Right cardiac atrium (tissue), 5 donors: ENCODE measurements at places on chromosomes 4 and X.

DNA sequence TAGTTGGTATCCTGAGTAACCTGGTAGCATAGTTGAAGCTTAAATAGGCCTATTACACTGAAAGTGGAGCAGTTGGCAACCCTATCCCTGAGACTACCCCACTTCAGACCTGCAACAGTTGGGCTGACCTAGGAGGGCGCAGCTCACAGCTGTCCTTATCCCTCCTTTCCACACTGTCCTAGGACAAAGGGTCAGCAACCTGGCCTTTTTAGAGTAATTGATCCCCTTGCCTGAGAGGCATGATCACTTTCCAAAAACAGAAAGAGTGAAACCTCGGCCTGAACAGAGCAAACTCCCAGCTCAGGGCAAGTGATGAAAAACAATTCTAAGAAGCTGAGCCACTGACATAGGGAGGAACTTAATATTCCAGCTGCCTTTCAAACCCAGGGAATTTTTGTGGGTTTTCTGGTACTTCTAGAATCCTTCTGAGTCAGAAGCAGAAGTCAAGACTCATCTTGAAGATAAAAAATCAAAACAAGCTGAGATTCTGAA, 94.9 kb upstream of the MYOZ2 start:
- DNase-seq: no peak

DNA sequence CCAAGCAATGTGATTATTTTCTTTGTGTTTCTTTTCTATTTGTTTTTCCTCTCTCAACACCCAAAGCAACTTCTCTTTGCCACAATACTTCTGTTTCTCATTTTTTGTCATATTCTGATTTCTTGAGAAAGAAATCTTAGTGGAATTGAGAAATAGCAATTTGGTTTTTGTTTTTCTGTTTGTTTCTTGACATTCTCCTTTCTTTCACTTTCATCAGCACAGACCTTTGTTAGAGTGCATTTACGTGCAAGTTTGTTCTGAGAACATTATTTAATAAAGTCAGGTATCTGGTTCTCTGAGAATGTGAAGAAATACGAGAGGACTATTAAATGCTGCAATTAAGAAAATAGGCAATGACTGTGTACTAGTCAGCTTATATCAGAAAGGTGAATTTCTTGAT, 608.1 kb upstream of the AADAT start:
- DNase-seq: no peak

DNA sequence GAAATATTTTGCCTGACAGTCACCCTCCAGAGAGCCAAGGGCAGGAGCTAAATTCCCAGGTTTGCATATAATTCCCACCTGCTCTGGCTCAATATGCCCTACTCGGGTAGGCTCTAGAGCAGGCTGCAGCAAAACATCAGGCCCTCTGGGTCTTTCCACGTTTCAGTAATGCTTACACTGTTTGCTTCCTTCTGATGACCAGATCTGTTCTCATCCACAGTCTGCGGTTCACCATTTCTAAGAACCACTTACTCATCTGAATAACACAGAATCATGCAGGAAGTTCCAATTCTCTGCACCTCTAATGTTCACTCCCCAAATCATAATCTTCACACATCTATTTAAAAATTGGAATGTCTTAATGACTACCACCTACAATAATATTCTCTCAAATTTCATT, 141.4 kb downstream of the PPP3CA start:
- no peak for DNase-seq

DNA sequence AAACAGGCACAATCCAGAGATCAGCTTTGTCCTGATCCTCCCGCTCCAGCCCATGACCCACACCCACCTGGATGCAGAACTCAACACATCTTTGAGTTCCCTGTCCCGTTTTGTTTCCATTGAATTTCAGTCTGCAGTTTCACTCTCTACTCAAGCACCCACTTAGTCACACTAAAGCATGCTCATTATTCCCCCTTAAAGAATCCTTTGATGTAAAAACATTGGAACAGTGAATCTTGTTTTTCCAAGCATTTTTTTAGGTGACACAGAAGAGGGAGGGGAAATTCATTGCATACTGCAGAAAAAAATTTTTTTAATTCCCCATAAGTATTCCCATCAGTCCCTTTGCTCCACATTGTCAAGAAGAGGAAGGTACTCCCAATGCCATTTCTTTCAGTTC, 249.7 kb upstream of the TTC29 start:
- no peak for DNase-seq
